NT2/D1 (cell line): ENCODE measurements at places on chromosomes 7 and 10.

DNA sequence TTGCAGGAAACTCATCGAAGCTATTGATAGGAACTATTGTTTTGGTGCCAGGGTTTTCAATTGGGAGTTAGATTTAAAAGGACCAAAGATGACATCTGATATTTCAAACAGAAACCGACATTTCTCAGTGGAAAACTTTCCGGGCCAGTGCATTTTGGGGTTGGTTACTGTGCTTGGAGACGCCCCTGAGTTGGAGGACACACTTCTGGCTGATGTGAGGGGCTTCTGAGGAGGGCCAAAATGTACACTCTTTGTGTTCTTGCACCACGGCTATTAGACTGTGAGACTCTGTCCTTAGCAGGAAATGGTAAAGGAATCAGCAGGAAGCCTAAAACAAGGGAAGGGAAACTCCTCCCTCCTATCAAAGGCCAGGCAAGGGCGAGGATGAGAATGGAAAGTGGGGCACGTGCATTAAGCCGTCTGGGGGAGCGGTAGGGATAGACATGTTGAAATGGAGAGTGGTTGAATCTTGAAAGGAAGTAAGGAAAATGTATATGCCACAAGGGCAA, 1.8 kb upstream of the SRGN start:
- no peak for DNase-seq

DNA sequence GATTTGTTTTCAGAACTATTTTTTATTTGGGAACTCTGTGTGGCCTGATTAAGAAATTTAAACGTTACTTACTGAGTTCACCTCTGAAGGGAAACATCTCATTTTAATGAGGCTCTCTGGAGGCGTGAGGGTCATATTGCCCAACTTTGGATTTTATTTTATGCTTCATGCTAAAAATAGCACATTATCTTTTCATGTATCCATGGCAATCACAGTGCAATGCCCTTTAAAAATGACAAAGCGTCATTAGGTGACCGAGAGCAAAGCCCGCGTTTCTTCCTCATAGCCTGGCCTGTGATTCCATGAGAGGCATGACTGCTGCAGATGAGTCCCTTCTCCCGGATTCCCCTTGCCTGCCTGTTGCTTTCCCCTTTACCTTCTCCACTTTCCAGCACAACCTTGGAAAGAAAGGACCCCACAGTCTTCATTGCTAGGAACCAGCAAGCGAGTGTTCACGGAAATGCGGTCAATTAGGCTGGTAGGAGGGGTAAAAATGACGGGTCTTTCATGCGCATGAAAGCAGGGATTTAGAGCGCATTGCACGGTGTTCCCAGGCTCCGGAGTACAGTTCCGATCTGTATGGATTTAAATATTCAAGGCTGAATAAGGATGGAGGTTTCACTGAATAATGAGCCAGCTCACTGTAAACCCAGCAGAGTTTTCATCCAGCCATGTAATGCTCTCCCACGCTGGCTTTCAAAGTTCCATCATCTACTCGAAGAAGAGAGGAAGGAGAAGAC, 98.2 kb upstream of the PITRM1 start:
- no peak for DNase-seq

DNA sequence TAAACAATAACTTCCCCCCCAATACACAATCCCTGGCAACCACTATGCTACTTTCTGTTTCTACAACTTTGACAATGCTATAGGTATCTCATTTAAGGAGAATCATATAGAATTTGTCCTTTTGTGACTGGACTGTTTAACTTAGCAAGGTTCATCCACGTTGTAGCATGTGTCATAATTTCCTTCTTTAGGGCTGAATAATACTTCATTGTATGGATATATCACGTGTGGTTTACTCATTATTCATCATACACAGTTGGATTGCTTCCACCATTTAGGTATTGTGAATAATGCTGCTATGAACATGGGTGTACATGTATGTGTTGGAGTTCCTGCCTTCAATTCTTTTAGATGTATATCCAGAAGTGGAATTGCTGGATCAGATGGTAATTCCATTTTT, 111.0 kb downstream of the LMBR1 start:
- DNase-seq = no peak

- DNase-seq = no peak
These were observed at the start of gene ANKRD22 for GRCh38 chr10:88851706-88852105. Gene ANKRD22 (minus strand): TSS chr10:88851844. CDS start chr10:88851607, 237 bp downstream.

DNA sequence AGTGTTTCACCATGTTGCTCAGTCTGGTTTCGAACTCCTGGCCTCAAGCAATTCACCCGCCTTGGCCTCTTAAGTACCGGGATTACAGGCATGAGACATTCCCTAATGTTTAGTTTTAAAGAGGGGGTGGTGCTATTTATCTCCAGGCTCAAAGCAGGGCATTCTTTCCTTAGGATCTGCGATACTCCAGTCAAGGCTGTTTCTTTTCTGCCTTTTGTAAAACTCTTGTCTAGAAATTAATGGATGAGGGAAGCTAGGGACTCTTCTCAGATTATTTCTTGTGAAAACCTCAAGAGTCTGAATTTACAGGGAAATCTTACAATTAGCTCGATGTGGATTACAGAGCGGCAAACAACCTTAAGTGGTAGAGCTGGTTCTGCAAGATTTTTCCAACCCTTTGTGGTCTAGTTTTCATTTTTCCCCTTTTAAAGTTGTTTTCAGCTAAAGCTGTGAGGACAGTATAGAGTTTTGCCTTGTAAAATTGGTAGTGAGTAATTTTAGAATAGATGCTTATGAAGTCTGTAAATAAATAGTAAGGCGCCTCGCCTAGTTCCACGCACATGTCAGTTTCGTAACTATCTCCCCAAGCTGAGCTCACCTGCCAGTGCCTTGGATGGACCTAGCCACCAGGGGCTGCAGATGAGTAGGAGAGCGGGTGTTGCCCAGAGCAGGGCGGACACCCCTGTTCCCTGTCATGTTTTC, 53.1 kb downstream of the CUX1 start:
- DNase-seq = no peak

DNA sequence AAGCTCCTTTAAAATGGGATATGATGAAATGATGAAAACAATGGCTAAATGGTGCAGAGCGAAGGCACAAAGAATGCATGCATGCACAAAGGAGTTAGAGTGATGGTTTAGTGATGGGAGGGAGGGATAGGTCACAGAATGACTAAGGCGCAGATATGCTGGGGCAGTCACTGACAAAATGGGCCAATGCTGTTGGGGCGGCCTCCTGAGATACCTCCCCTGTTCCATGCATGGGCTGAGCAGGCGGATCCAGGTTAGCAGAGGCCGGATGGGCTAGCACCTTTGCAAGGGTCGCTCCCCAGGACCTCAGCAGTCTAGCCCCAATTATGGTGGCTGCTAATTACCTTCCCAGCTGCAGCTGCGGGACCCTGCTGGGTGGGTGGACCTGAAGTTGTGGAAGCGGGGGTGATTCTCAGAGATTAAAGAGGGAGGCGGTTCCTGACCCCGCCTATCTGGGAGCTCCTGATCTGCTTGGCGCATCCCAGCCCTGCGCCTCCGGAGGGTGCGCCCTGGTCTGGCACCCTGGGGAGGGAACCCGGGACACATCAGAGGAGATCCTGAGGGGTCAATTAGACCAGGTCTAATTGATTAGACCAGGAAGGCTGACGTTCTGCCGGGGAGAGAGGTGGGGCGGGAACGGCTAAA, 175.0 kb downstream of the CYP26A1 start:
- no peak for DNase-seq

GRCh38 chr7:7703427-7703826, 15.0 kb downstream of the RPA3 start:
- DNase-seq = no peak

DNA sequence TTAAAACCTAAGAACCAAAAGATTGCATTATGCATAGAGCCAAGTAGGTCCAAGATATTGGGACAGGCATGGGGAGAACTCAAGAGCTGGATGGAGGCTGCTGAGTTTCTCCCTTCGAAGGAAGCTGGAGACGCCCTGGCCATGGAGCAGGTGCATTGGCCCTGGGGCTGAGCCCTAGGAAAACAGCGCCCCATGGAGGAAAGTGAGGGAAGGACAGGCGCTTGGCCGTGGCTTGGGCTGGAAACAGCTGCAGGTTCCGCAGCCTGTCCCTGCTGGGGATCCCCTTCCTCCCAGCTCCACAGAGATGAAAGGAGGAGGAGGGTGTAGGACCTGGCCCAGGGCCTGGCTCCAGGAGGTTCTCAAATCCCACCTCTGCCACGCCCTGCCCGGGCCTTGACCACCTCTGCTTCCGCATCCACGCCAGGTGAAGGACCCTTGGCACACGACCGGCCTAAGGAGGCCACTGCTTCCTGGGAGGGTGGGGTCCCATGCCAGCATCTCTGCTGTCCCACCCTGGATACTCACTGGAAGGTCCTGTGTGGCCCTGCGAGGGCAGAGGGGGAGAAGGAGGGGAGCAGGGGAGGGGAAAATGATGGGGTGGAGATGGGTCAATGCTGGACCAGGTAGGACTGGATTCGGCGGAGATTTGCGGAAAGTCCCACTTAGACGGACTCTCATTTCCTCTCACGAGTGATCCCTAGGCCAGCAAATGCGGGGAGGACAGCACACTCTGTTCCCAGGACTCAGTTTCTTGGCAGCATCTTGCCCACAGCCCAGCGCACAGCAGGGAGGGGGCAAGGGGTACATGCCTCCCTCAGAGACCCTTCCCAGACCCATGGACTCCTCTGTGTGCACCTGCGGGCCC, 258.6 kb upstream of the TCERG1L start:
- DNase-seq = peak; percentile 15

DNA sequence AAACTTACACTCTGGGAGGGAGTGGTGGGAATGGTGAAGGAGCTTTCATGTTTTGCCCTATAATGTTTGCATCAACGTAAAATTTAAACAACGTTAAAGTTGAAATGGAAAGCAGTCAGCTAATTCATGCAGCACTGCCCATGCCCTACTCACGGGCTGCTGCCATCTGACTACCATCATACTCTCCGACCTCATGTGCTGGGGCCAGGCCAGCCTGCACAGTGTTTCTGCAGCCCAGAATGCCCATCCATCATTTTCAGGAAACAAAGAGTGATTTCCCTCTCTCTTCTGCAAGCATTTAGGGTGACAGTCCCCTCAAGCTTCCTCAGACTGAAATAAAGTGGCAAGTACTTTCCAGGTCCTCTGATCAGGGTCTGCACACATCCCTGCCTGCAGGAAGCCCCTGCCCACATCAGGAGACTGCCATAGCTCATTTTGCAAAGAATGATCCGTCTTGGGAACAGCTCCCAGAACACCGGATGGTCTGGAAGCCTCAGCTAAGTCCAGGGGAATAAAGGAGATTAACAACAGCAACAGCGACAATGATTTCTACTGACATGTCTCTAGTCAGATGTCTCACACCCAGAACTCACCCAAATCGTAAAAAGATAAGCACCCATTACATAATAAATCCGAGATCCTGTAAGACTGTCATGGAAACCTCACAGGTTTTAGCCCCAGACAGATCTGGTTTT, 40.3 kb downstream of the ARHGAP22 start:
- DNase-seq = no peak

- no peak for DNase-seq
These were observed 42.2 kb upstream of the TUBB8 start for GRCh38 chr10:91313-91712.

DNA sequence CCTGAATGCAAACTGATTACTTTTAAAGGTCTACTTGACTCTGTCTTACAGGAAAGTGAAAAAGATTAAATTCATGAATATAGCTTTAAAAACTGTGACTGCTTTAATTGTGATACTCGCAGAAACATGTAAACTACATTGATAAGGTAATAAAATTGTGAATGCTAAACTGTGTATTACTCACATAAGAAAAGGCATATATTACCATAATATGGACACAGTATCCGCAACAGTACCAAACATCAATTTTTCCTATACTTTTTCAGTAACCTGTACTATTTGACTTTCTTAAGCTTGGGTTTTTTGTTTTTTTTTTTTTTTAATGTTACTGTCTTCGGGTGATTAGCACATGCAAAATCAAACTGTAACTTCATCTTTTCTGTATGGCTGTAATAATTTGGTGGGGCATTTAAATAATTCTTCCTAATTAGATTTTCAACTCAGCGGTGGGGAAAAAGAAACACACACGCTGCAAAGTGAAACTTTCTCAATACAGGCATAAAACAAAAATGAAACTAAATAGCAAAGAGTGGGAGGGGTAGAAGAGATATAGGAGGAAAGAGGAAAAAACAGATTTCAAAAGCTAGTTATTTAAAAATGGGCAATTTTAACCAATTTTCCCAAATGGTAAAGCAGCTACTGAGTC, 23.2 kb downstream of the NT5C3A start:
- DNase-seq = no peak

GRCh38 chr10:127102176-127102575, 94.2 kb downstream of the INSYN2A start:
- DNase-seq = no peak

- DNase-seq = no peak
These were observed 52.0 kb upstream of the GRB10 start for GRCh38 chr7:50834679-50835078.

DNA sequence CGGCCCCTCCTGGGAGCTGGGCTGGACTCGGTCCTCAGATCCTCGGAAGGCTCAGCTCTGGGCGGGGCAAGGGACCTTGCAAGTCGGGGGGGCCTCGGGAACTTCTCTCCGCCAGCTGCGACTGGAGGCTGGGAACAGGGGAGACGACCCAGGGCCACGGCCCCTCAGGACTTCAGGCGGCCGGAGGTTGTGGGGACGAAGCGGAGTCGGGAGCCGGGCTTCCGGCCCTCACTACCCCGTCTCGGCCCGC, 2.6 kb downstream of the ADIRF start:
- no peak for DNase-seq

DNA sequence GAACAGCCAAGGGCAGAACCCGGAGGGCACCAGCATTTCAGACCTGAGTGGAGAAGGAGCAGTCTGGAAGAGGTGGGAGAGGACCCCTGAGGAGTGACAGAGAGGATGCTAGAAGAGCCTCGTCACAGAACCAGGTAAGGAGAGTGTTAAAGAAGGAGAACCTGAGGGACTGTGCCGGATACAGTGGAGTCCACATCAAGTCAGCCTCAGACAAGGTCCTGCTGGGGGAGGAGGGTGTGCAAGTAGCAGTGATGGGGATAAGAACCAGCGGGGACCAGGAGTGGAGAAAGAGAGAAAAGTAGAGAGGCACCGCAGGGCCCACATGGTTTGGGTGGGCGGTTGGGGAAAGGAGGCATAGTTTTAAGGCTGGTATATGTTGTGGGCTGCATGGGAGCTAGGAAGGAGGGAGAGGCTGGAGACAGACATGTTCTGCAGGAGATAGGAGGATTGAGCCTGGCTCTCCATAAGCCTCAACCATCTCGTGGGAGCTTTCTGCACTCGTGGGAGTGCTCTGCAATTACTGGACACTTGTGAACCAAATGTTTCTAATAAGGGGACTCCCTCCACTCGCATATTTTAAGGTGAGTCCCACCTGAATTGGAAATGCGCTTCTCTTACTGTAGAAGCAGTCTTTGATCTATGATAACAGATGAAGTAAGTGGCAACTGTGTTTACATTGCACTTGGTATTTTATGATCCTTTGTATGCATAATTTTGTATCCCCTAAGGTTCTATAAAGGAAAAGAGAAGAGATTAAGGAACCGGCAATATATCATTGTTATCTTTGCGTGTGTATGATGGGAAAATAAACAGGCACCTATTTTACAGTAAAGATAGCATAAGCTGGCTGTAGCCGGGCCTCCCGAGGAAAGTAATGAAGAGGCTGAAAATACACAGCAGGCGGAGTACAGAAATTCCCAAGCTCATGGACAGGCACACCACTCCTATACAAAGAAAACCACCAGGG, 154.8 kb downstream of the ADAM12 start:
- DNase-seq = no peak

- DNase-seq = no peak
These were observed 1.6 kb downstream of the ZRANB1 start for GRCh38 chr10:124943301-124944092.

- DNase-seq = no peak
These were observed 196.7 kb downstream of the SEMA3E start for GRCh38 chr7:83452256-83452655.

- no peak for DNase-seq
These were observed 41.4 kb upstream of the DMBT1 start for GRCh38 chr10:122519144-122519543.
